ENCODE measurements at places on chromosomes 2 and 18.

- peak; percentile 73 for DNase-seq
These were observed 53.7 kb upstream of the ARL4C start for GRCh38 chr2:234550511-234551107.

DNA sequence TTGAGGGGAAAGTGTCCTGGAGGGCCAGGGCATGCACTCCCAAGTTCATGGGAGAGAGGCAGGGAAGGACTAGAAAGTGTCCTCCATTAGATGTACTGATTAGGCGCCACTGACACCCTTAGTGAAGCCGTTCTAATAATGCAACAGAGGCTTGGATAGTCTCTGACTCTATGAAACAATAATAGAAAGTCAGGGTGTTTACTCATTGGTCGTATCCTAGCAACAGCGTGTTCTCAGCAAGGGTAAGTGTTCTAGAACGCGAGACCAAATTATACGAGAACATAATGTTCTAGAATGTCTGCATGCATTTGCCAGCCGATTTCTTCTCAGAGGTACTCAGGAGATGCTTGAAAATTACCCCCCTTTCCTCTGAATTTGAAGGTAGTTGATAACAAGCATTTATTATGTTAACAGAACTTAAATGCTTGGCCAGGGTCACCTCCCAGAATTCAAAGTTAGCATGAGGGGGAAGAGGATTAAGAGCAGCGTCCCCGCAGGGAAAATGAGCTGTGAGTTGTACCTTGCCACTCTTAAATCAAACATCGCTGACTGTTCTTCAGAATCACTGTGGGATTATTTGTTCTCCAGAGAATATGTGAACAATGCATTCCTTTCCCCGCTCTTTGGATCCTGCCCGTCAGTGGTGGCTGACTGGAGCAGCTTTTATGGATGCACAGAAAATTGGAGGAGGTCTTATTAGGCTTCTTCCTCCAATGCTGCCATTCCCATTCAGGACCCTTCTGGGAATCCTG is 33.7 kb upstream of the PDIA6 start:
- DNase-seq, result no peak

- DNase-seq, result no peak
These were observed 5.3 kb upstream of the RAB12 start for GRCh38 chr18:8603663-8604520.

DNA sequence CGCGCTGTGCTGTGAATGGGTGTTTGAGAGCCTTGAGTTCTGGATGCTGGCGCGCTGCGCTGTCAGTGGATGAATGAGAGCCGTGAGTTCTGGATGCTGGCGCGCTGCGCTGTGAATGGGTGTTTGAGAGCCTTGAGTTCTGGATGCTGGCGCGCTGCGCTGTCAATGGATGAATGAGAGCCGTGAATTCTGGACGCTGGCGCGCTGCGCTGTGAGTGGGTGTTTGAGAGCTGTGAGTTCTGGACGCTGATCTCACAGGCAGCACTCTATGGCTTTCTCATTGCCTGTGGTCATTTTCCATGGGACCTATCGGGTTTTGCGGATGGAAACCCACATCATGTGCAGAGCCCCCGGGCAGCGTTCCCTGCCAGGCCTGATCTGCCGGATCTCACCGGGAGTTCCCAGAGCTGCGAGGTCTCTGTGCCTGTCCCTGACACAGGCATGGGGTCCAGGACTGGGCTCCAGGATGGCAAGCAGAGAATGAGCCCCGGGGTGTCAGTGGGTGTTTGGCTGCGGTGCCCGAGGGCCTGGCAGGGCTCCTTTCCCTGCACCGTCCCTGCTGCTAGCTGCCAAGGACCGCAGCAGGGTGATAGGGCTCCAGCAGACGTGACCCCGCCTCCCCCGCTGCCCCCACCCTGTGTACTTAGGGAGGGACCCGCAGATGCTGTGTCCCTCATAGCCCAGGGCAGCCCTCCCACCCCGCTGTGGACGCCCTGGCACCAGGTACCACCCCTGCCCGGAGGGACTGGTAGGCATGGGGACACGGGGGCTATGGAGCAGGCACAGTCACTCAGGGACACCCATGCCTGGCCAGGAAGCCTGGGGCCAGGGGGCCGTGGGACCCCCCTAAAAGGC is 9.7 kb downstream of the PDCD1 start:
- DNase-seq, result no peak

GRCh38 chr2:135800513-135801460 is 36.2 kb downstream of the LCT start:
- DNase-seq, result no peak

- no peak for DNase-seq
These were observed 470.2 kb downstream of the TXNL1 start for GRCh38 chr18:56168049-56168781.

DNA sequence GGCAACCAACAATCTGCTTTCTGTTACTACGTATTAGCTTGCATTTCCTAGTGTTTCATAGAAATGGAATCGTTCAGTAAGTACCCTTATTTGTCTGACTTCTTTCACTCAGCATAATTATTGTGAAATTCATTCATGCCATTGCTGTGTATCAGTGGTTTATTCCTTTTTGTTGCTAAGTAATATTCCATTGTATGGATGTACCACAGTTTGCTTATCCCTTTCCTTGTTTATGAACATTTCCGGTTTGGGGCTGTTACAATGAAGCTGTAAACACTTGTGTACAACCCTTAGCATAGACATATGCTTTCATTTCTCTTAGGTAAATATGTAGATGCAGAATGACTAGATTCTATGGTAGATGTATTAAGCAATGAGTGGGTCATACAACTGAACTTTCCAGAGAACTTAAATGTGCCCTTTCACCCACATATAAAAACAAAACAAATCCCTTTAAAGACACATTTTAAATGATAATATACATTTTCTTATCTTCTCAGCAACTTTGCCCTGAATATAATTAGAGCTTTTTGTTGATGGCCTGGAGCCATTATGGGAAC is 21.9 kb downstream of the FER1L5 start:
- no peak for DNase-seq

DNA sequence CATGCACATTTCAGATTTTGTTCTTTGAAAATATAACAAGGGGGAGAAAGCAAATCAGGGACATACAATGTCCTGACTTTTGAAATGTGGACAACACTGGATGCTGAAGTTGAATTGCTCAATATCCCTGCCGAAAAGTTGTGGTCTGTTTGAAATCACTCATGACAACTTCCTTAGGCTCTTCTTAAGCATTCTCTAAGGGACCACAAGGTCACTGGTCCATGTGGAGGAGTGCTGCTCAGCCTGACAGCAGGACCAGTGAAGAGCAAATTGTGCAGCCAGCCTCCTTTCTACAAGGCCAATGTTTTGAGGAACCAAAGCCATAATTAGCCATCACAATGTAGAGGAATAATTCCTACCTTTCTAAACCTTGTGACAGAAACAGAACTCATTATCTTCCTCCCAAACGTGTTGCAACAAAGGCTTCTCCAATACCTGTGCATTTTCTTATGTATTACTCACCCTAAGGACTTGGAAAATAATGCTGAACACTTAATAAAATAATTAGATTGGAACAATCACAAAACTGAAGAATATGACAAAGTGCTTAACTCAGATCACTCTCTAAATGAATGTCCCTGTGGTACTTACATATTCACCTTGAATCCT is 1477.6 kb upstream of the NXPH2 start:
- DNase-seq, result no peak

DNA sequence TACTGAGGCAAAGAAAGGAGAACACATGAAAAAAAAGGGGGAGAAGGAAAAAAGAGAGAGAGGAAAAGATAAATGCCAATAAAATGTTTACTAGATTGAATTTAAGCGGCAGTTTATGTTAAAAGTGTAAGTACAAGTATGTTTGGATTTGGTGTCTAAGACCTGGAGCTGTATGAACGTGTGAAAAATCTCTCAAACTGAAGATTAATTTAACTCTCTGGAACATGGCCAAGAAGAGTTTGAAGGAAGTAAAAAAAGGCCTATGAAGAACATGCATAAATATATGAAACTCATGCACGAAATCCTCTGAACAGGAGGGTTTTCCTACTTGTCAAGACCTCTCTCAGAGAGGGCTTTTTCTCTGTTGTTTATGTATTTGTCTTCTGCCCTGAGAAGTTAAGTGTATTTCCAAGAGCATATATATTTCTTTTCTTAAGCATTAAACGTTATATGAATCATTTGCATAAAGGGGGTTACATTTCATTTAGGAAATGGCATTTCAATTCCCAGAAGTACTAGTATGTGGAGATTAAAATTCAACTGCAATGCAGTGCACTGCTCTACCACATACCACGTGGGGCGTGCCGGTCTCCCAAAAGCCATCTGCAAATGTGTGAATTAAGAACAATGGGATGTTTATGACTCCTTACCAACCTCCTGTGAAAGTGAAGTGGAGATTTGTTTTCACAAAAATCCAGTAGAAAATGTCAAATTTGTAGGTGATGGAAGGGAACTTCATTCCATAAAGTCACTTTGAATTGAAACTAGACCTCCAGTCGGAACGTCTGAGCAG is 281.1 kb upstream of the TRIB2 start:
- no peak for DNase-seq

- no peak for DNase-seq
These were observed 30.7 kb upstream of the PIEZO2 start for GRCh38 chr18:11179959-11180519.

DNA sequence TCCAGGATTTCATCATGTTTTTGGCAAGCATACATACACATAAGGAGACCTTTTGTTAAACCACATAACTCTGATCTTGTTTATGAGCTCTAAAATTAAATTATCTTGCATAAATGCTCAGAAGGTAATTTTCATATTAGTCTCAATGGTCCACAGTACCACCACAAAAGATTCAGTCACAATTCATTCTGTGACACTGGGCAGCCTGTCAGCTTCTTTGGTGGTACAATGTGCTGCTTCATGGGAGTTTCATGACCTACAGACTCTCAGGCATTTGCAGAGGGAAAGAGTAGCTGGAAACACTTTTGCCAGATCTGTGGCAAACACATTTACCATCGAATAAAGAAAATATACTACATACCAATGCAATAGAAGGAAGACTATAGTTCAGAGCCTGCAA is 51.3 kb upstream of the ZNF397 start:
- DNase-seq, result no peak

DNA sequence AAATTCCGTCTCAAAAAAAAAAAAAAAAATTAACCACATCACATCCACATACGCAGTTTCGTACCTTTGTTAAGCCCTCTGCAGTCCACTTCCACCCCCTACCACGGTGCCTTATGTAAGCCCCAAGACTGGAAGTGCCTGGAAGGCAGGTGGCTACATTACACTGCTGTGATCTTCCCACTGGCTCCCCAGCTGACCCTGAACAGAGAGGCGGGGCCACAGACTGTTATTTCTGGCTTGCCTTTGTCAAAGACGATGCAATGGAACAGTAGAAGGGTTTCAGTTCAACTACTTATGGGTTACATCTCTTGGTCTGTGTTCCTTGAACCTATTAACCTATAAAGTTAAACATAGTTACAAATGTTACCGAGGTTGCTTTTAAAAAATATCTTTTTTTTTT is 15.7 kb upstream of the COX7A2L start:
- no peak for DNase-seq

- no peak for DNase-seq
These were observed 49.9 kb upstream of the RNU4ATAC start for GRCh38 chr2:121480826-121481225.

DNA sequence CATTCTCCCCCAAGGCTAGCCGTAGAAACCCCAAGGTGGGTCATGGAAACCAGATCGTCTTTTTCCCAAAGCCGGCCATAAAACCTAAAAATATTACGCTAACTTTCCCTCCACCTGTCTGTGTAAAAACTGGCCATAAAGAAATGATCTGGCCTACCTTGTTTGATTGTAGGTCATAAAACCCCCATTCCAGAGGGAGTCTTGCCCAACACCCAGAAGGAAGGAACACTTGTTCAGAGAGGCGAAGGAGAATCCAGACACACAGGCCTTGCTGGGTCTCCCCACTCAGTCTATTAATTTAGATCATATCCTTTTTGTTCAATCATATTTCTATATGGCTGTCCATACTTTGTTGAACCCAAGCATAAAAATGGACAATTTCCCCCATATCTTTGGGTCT is 344.7 kb downstream of the HRH4 start:
- DNase-seq, result no peak

DNA sequence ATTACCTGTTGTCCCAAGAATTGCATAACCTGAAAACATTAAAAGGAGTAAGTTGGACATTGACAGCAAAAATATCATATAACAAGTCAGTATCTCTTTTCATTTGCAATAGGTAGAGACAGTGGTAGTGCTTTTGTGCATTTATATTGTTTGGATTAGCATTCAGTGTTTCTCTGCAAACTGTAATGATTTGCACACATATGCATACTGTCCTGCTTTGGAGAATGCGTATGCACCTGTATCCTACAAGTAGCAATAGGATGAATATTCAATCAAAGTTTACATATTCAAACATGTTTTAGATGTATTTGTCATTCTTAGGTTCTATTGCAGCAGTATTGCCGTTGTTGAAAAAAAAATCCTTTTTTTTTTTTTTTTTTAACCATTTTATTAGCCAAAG is 201.9 kb downstream of the ZNF407 start:
- DNase-seq, result peak; percentile 90

DNA sequence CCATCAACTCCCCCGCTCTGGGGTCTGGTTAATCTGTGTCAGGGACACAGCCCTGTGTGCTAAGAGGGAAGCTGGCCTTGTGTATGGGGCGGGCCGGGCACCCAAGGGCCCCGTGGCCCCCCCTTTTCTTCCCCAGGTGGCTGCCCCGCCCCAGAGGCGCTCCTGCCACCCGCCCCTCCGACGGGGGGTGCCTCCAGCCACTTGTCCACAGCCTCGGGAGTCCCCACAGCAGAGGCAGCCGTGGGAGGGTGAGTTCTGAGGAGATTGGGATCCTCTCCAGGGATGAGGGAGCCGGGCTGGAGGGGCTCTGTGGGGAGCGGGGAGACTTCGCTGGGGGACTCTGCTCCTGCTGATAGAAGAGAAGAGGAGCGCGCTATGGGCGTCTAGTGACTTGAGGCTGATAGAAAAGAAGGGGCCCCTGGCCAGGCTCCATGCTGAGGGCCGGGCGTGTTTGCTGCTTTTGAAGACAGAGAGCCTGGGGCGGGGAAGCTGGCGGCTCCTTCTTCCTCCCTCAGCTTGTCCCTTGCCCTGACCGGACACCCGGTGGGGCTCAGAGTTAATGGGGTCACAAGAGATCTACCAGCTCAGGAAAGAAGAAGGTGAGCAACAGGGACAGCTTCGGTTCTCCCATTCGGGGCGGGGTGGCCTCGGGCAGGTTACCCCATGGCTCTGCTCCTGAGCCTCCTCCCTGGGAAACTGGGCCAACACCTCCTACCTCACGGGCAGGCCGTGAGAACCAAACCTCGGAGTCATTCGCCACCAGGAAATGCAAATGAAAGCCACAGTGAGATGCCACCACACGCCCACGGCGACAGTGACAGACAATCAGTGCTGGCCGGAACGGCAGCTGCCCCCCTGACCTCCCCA is 89.4 kb upstream of the TAF1B start:
- DNase-seq, result no peak

Data from NCI-H526 treated with DMSO at 0.1 percent for 48 hours (cell line).